ENCODE measurements at places on chromosomes 16 and 17.

DNA sequence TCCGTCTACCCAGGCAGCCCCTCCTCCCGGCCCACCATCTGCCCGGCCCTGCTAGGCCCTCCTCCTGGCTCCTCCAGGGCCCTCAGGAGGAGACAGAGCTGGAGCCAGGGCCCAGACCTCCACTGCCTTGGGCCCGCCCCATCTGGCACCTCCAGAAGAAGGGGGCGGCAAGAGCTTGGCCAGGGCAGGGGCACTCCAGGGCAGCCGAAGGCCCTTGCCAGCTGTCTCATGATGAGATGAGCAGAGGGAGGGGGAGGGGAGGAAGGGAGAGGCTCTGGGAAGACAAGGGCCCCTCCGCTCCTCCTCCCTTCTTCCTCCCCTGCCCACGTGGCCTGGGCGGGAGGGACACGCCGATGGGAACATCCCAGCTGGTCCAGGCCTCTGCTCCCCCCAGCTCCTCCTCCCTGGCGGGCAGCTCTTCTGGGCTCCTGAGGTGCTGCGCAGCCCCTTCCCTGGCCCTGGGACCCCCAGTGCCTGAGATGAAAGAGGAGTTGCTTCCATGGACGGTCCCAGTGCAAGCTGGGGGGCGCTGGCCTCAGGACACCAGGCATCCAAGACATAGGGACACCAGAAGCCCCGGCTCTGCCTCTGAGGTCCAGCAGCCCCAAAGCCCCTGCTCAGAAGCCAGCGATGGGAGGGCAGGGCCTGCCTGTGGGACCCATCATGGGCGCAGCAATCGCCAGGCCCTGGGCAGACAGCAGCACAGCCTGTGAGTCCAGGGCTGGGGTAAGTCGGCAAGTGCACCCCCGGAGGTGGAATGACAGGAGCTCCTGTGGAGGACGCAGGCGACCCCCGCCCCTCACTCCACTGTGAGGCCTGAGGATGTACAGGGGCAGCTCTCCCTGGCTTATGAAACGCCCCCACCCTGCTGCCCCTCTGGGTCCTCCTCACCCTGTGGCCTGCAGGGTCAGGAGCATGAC, 23.6 kb upstream of the ENPP7 start:
- H3K27ac ChIP-seq = no peak overlapping the region
- H3K4me1 ChIP-seq = no peaks in the 10 kb centered on the region
- no peak overlapping the region for H3K4me3 ChIP-seq

DNA sequence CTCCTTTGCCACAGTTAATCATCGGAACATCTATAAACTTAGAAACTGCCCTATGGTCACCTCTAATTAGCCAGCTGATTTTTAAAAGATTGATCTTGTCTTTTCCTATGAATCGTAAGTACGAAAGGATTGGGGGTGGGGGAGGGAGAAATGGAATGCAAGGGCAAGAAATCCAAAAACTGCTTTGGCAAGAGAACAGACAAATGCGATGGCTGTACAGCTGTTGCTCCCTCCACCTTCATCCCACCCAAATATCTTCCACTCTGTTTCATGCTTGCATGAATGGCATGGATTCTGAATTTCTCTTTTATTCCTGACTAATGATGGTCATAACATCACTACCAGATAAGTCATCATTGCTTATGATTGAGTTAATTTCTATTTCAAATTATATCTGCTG, 165.7 kb downstream of the STX8 start:
- H3K4me3 ChIP-seq = no peak overlapping the region
- H3K27ac ChIP-seq = no peak overlapping the region
- H3K4me1 ChIP-seq = no peaks in the 10 kb centered on the region
- no peaks in the 10 kb centered on the region for H3K36me3 ChIP-seq
- no peak for DNase-seq

GRCh38 chr16:89104930-89105571, 11.4 kb downstream of the ACSF3 start:
- H3K27ac ChIP-seq = no peak overlapping the region
- H3K4me3 ChIP-seq = no peak overlapping the region
- H3K36me3 ChIP-seq = peaks cover 58% of the 10 kb centered on the region
- peaks cover 28% of the 10 kb centered on the region for H3K4me1 ChIP-seq

GRCh38 chr16:89345642-89346150, 128.2 kb downstream of the ZNF778 start:
- H3K27ac ChIP-seq = no peak overlapping the region
- no peaks in the 10 kb centered on the region for H3K27me3 ChIP-seq
- H3K4me3 ChIP-seq = no peak overlapping the region
- H3K4me1 ChIP-seq = peaks cover 70% of the 10 kb centered on the region
- no peak for DNase-seq
- peaks cover 30% of the 10 kb centered on the region for H3K36me3 ChIP-seq

All from activated CD8-positive, alpha-beta T cell treated with anti-CD3 and anti-CD28 coated beads, Interleukin-2, amount 10 ng/mL, durations not matched to agents 7 days and 5 days (primary cell).